ENCODE measurements at places on chromosomes 7 and 10. TPM values are rescaled to one million over a fixed set of nuclear protein-coding genes. Genes with fewer than 3 reads are reported as not detected.
A peak's percentile ranks its signal among the peaks of the same experiment; 100 is the strongest.

GRCh38 chr7:70719125-70719524 is 412.8 kb upstream of the GALNT17 start:
- no peak for DNase-seq

DNA sequence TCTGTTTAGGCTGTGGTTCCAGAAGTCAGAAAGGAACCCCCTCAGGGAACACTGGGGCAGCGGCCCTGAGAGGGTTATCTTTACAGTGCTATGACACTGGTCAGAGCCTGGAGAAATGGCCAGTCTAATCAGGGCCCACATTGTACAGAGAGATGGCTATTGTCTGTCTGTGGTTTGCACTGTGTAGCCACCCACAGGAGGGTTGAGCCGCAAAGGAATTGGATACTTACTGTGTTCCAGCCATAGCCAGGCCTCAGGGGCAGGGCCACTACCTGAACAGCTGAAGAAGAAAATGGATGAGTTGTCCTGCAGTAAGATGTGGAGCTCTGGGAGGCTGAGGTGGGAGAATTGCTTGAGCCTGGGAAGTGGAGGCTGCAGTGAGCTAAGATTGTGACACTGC is 47.5 kb upstream of the PODXL start:
- no peak for DNase-seq

Gene KCNH2
- not detected for total RNA-seq

GRCh38 chr7:85239109-85239508 is 52.3 kb upstream of the SEMA3D start:
- no peak for DNase-seq

- no peak for DNase-seq
These were observed 23.7 kb downstream of the NKX6-2 start for GRCh38 chr10:132762267-132762666.

Gene ITIH5
- total RNA-seq: not detected

GRCh38 chr10:19944911-19945663 is 128.9 kb downstream of the PLXDC2 start:
- peak; percentile 19 for DNase-seq

Gene ZNF727
- not detected for total RNA-seq

DNA sequence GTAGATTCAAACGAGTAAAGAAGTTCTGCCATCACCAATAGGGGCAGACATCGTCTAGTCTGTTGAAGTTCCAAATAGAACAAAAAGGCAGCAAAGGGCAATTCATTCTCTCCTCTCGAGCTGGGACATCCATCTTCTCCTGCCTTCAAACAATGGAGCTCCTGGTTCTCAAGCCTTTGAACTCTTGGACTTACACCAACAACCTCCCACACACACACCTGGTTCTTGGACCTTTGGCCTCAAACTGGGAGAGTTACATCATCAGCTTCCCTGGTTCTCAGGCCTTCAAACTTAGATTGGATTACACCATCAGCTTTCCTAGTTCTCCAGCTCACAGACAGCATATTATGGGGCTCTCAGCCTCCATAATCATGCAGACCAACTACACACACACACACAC is 9.8 kb upstream of the GIMAP5 start:
- DNase-seq: no peak

DNA sequence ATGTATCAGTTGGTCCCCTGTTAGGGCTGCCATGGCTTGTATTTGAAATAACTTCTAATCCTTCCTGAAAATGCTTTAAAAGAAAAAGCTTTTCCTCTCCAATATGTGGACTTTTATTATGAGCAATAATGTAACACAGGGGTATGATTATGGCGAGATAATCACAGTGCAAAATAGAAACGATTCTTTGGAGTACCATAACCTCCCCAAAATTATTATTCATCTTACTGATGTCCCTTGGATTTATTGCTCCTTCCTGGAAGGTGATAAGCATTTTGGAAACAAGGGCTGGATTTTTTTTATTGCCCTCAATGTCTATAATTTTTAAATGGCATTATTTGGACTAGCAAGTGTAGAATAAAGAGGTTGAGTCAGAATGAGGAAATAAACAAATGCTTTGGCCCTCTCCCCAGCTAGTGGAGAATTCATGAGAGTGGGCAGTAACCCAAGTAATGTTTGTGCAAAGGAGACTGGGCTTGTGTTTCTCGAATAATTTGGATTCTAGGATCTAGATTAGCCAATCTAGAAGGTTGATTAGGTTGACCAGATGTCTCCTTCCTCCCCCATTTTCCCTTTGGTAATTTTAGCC is 403.9 kb upstream of the CELF2 start:
- peak; percentile 21 for DNase-seq

Gene UCMA
- not detected for total RNA-seq

DNA sequence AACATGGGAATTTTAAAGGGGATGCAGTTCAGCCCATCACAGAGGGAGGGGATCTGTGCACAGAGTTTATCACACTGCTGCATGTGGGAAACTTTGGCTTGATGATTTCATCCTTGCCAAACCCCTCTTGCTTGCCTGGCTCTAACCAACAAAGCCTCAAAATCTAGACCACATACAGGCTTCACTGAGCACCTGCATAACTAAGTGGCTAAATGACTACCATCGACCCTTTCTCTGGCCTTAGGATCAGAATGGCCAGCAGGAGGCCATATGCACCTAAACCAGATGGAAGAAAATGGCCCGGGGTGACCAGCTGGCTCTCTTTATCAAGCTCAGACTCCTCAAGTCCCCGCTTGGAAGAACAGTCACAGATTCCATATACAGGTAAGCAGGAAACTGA is 15.6 kb upstream of the ZNF25 start:
- no peak for DNase-seq

Gene NUTM2B
- total RNA-seq: 0.92 TPM

DNA sequence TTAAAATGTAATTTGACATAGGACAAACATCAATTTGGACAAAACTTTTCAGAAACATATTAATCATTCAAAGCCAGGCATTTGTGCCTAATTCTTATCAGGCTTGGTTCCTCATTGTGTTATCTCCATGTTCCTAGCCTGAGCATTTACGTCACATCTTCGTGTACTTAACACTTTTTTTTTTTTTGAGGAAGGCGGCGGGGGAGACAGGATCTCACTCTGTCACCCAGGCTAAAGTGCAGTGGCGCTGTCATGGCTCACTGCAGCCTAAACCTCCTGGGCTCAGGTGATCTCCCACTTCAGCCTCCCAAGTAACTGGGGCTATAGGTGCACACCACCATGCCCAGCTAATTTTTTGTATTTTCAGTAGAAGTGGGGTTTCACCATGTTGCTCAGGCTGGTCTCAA is 19.8 kb downstream of the HNRNPA2B1 start:
- no peak for DNase-seq

- DNase-seq: no peak
These were observed 2.0 kb downstream of the XRCC2 start for GRCh38 chr7:152673897-152674296.

- no peak for DNase-seq
These were observed 560.2 kb downstream of the KCNMA1 start for GRCh38 chr10:77077316-77077945.

GRCh38 chr7:92876836-92877235 is 40.5 kb upstream of the CDK6 start:
- DNase-seq: no peak

Gene SPDYE8
- not detected for total RNA-seq

DNA sequence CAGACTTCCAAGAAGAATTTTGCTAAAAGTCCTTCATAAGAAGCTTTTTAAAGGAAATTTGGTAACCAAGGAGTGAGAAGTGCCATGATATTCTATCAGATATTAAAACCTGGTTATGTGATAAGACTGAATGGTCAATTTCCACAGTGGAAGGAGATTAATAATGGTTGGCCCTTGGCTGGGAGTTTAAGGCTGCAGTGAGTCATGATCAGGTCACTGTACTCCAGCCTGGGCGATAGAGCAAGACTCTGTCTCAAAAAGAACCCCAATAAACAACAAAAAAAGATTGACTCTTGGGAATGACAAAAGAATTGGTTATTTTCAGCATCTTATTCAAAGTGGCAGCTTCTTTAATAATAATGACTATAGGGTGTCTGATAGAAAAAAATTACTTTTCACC is 37.2 kb downstream of the EXOC4 start:
- peak; percentile 22 for DNase-seq
